Stimulated activated CD4-positive, alpha-beta T cell treated with anti-CD3 and anti-CD28 coated beads, Interleukin-15, amount 100 ng/mL, for 48 hours (primary cell): ENCODE measurements at places on chromosomes 5 and 9.
A peak's percentile ranks its signal among the peaks of the same experiment; 100 is the strongest.

- DNase-seq = no peak
Observed at GRCh38 chr9:98958271-98958984, 14.7 kb downstream of the COL15A1 start.

DNA sequence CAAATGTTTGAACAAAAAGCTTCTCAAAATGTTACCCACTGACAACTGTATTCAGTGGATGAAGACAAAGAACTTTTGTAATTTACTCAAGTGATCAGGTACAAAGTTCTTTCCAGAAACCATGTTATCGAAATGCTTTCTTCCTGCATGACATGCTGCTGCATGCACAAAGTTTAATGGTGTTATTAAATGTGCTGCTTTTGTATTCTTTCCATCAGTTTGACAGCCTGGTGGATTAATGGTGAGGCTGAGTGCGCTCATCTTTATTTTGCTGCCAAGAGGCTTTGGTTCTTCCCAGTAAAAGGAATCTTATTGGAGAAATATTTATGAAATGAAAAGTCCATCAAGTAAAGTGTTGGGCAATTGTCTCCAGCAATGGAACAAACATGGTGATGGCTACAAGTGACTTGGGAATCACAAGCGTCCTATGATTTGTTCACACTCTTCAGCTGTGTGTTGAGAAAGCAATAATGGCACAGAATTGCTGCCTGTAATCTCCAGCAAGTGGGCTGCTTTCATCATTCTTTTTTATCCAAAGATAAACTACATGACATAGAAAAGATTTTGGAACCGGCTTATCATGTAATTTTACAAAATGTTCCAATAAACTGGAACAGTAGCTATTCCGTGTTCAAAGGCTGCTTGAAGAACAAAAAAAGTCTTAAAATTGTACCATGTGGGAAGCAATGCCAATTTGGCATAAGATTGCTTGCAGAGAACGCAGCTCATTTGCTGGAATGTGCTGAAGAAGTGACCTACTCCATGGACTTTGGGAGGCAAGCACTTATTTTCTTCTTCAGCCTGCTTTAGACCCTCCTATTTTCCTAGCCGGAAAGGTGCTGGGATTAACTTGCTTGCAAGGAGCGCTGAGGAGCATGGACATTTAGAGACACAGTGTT lies 153.1 kb downstream of the HSD17B3 start:
- no peak for DNase-seq

GRCh38 chr9:76266649-76267283 lies 127.5 kb downstream of the RFK start:
- no peak for DNase-seq

DNA sequence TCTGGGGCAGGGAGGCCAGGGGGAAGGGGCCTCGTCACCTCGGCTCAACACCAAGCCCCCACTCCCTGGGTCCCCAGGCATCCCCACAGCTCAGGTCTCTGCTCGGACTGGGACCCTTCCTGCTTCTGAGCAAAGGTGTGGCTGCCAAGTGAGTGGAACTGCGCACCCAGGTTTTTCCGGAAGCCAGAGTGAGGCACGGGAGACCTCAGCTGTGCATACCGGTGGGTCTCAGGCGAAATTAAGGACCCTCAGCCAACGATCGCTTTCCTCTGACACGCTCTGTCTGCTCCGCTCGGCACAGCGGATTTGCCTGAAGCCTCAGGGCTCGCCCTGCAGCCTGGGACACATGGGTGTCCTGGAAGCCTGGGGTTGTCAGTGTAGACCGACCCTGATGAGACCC lies 41.0 kb upstream of the IRX4 start:
- no peak for DNase-seq

DNA sequence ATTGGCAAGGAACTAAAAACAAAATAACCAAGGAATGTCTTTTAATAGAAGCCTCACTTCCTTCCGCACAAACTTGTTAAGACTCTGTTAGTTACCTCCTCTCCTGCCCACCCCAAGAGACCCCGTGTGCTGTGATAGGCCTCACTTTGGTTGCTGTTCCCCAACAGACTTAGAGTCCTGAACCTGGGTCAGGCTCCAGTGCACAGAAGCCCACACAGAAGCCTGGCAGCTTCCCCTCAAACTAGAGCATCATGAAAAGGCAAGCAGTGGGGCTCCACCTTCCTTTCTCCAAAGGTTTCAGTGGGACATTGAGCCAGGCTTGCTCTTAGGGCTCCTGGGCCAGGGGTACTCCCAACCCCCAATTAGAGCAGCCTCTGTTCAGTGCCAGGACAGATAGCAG lies 230.5 kb downstream of the ESM1 start:
- DNase-seq = no peak

DNA sequence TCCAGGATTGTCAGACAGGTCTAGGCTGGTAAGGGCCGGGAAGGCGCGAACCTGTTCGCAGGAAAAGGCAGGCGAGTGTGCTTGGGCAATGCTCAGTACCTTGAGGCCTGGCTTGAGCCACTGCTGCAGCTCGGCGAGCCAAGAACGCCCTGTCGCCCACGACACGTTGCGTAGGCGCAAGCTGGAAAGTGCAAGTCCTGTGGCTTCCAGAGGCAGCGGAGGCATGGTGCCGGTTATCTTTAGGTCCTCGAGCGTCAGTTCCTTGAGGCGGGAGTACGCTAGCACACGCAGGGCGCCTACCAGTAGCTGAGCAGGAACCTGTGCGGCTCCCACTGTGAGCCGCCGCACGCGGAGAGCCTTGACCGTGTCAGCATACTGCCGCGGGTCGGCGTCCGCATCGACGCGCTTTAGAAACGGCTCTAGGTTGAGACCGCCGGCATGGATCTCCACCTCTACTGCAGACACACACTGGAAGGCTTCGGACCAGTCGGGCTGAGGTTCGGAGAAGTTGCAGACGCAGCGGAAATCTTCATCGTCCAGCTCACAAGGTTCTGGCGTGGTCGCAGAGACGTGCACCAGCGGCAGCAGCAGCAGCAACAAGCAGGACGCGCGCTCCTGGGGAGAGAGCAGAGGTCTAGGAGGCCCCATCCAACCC lies 482 bp downstream of the CD14 start:
- no peak for DNase-seq

- no peak for DNase-seq
Observed at GRCh38 chr9:11893331-11893730, 799.9 kb upstream of the TYRP1 start.

DNA sequence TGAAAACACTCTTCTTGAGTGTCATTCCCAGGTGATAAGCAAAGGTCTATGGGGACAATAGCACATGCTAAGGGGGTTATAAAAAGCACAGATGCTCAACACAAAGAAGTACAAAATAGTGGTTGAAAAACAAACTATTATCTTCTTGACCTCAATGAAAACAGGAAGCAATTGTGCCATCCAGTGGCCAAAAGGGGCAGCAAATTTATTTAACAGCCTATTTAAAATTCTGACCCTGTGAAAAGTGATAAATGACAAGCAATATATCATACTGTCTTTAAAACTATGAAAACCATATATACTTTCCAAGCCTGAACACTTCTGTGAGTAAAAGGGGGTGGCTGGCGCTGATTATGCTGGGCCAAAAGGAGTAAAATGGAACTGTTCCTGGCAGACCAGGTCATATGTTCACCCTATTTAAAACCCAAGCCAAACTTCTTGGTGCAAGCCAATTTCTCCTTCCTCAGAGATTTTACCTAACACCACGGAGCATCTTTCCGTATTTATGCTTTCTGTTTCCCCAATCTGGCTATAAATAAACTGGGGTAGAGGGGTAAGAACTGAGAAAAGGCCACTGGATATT lies 29.7 kb downstream of the TEX10 start:
- no peak for DNase-seq

GRCh38 chr5:54915466-54916027 lies 69.8 kb downstream of the ESM1 start:
- DNase-seq = no peak

DNA sequence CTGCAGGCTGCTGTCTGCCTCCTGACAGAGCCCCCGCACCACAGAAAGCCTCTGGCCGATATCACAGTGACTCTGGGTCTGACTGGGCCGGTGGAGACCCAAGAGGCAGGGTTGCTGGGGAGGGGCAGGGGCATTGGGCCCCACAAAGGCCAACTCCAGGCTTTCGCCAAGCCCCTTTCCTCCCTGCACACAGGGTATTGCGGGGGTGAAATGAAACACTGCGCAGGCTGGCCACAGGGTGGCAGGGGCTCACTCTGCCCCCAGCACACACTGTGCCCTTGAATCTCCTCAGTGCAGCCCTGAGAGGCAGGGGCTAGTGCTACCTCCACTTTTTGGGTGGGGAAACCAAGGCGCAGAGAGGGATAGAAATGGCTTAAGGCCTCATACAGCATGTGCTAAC lies 44.6 kb downstream of the BARX1 start:
- no peak for DNase-seq

GRCh38 chr9:89469003-89469402 lies 28.9 kb downstream of the SEMA4D start:
- no peak for DNase-seq

DNA sequence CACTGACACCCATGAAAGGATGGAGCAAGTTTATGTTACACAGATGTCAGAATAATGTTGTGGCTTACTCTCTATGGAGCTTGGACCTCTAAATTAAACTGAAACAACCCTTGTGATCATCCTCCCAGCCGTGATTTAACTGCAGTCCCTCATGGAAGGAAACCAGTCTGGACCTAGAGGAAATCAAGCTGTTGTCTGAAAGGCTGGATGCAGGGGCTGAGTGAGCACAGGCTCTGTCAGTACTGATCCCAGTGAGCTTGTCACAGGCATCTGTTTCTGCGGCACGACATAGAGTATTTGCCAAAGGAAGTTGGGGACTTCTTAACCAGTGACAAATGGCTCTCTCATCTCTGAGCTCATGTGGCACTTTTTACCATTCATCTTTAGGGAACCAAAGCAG lies 282.9 kb upstream of the MAP3K1 start:
- DNase-seq = no peak

DNA sequence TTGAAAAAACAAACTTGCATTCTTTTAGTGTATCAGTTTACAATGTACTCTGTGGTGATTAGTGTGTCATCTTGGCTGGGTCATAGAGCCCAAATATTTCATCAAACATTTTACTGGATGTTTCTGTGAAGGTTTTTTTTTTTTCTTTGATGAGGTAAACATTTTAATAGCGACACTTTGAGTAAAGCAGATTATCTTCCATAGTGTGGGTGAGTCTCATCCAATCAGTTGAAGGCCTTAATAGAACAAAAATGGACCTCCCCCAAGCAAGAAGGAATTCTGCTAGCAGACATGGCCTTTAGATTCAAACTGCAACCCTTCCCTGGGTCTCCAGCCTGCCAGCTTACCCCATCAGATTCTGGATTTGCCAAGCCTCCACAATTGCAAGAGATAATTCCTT lies 72.5 kb downstream of the FSTL4 start:
- no peak for DNase-seq

- no peak for DNase-seq
Observed at GRCh38 chr5:154523709-154524108, 45.7 kb upstream of the HAND1 start.

GRCh38 chr5:181235689-181236366 lies 7.9 kb downstream of the RACK1 start:
- DNase-seq = no peak

DNA sequence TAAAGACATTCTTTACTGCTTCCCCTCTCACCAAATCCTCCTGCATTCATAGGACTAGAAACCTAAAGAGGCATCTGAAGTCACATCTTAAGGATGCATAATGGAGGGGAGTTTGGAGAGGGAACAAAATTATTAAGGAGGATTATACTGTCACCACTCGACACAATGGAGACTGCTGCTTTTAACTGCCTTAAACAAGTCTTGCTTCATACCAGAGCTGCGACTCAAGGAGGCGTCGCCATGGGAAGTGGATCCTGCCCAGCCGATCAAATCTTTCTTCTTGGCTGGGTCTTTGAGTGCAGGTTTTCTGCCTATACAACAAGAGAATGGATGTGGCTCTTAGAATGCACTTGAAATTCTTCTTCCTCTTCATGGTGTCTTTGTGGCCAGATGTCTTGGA lies 66.7 kb upstream of the FOXE1 start:
- DNase-seq = no peak

- no peak for DNase-seq
Observed at GRCh38 chr9:118482306-118482705, 778.1 kb downstream of the TLR4 start.

- DNase-seq = peak; percentile 61
Observed at GRCh38 chr9:131661568-131662288, 78.1 kb downstream of the RAPGEF1 start.

DNA sequence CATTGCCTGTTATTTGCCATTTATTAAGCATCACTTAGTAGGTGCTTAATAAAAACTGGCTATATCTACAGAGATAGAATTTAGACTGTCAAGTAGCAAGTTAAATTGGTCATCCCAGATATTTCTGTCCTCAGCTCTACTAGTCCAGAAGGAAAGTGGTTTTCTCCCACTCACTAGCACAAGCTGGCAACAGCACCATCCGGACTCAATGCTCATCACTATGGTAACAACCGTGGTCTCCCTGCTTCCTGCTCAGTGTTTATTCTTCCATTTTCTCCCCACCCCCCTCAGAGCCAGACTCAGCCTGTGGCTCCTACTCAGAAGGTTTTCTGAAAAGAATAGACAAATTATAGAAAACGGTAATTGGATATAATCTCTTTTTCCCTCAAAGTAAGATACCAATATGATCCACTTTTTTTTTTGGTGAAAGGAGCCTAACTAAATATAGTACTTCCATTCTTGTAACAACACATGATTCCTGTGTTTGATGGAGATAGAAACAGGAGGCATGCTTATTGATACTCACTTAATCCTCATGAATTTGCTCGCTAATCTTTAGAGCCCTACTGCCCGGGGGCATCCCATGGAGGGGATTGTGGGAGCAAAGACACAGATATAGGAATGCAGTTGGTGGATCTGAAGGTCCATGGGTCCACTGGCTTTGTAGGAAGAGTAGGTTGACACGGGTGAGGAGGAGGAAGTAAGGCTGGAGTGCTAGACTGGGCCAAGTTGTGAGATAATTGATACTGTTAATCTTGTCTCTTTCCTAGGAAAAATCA lies 191.4 kb downstream of the MAN2A1 start:
- no peak for DNase-seq
